Spinal cord (tissue), 10 donors: ENCODE measurements at places on chromosomes 6 and 20. TPM values are rescaled to one million over a fixed set of nuclear protein-coding genes. Genes with fewer than 3 reads are reported as not detected.

DNA sequence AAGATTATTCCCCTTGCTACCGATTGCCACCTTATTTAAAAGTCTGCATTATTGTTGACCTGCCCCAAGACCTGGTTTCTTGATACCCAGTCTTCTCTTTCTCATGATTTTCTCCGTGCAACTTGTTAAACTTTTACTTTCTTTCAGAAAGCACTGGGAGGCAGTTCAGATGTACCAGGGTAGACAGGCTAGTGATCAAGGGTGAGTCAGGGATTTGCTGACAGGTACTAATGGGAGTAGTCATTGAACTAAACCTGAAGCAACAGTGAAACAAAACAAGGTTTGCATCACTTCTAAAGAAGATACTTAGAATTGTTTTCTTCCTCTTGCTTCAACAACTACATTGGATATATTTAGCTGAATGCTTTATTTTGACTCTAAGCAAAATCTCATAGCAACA is 124.4 kb downstream of the KCNQ5 start:
- H3K27ac ChIP-seq = no peak overlapping the region
- H3K27me3 ChIP-seq = no peaks in the 10 kb centered on the region
- H3K4me1 ChIP-seq = no peaks in the 10 kb centered on the region

The SGK2 gene
- total RNA-seq = 6.4 TPM

DNA sequence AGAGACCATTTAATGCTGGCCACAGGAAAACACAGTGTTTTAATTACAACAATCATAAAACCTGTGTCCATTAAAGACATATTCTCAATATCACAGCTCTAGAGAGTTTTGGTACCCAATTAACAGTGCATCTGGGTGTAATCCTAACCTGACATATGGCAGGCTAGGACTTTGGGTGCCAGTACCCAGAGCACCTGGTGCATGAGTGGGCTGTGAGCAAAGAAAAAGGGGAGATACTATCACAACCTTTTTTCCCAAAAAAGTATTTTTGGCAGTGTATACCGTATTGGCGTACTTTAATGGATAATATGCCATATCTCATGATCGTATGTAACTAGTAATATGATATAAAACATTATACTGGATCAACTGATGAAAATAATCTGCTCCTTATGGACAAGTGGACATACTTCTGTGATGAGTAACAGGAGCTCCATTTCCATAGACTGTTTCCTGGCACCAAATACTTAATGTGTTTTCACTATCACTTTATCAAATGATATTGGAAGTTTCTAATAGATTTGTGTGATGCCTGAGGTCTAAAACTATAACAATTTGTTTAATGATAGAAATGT is 91.7 kb downstream of the COL19A1 start:
- no peaks in the 10 kb centered on the region for H3K27me3 ChIP-seq
- no peaks in the 10 kb centered on the region for H3K4me1 ChIP-seq
- H3K4me3 ChIP-seq = no peak overlapping the region

DNA sequence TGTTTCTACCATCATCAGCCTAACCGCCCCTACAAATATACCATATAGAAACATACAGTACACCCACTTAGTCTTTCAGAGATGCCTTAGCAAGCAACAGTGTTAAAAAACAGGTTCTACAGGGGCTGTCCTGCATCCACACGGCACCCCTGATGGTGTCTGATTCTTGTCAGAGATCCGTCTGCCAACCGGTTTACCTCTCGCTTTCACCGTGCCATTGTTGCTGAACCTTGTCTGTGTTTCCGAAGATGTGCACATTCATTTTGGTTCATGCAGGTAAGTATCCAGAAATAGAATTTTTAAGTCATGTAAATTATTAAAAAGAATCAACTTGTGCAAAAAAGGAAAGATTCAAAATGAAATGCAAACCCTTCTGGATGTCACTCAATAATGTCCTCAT is 52.9 kb downstream of the EPHA7 start:
- no peaks in the 10 kb centered on the region for H3K4me1 ChIP-seq
- no peak for DNase-seq
- H3K27me3 ChIP-seq = no peaks in the 10 kb centered on the region
- H3K4me3 ChIP-seq = no peak overlapping the region
- H3K36me3 ChIP-seq = no peaks in the 10 kb centered on the region
- H3K27ac ChIP-seq = no peak overlapping the region

The SLC22A2 gene
- 6.7 TPM for total RNA-seq

The KAT14 gene
- total RNA-seq = 20.5 TPM

The SNX9 gene
- 27.6 TPM for total RNA-seq

DNA sequence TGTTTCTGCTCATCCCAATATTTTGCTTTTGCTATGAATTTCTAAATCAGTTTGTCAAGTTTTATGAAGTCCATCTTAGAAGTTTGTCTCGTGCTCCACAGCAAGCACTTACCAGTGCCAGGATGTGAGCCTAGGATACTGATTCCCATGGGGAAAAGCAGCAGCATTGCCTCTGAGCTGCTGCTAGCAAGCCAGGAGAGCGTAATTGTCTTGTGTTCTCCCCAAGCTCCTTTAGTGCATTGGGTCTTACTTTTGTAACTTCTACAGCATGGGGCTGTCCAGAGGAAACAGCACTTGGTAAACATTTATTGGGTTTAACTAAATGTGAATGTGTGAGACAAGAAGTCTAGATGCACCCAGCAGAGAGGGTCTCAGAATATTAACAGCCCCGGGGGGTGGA is 76.1 kb downstream of the RNF182 start:
- H3K27ac ChIP-seq = no peak overlapping the region
- H3K4me1 ChIP-seq = peaks cover 3% of the 10 kb centered on the region
- no peak overlapping the region for H3K4me3 ChIP-seq
- H3K27me3 ChIP-seq = no peaks in the 10 kb centered on the region
- no peak for DNase-seq

The RPRD1B gene
- 29.5 TPM for total RNA-seq

DNA sequence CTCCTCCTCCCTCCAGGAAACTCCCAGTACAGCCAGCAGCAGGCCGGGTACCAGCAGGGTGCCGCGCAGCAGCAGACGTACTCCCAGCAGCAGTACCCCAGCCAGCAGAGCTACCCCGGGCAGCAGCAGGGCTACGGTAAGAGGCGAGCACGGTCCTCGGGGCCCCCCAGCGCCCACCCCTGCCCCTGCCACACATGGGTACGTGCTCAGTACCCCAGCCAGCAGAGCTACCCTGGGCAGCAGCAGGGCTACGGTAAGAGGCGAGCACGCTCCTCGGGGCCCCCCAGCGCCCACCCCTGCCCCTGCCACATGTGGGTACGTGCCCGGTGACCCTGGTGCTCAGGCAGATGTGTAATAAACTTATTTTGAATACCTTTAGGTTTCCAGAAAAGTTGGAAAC is 10.2 kb upstream of the MTG2 start:
- H3K4me3 ChIP-seq = no peak overlapping the region
- H3K36me3 ChIP-seq = peaks cover 93% of the 10 kb centered on the region

- H3K4me1 ChIP-seq = peaks cover 3% of the 10 kb centered on the region
- DNase-seq = no peak
- no peaks in the 10 kb centered on the region for H3K36me3 ChIP-seq
- no peaks in the 10 kb centered on the region for H3K27me3 ChIP-seq
- no peak overlapping the region for H3K4me3 ChIP-seq
These were observed 132.4 kb upstream of the SYNDIG1 start for GRCh38 chr20:24337069-24337468.

DNA sequence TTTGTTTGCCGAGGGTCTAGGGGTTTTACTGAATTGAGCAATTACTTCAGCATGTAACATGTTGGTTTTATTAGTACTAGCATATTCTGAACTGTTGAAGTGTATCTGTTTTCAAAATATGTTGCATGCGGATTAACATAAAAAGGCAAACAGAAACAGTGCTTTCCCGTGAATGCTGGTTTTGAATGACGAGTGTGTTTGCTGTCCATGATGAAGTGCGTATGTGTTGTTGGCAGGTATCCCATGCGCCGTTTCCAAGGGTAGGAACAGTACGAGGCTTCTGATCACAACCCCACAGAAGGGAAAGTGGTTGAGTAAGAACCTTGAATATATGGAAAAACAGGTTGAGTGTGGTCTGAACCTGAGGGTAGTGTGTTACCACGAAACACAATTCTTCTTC is 232.9 kb downstream of the SAMD5 start:
- H3K27ac ChIP-seq = no peak overlapping the region
- no peak overlapping the region for H3K4me3 ChIP-seq
- no peaks in the 10 kb centered on the region for H3K4me1 ChIP-seq

DNA sequence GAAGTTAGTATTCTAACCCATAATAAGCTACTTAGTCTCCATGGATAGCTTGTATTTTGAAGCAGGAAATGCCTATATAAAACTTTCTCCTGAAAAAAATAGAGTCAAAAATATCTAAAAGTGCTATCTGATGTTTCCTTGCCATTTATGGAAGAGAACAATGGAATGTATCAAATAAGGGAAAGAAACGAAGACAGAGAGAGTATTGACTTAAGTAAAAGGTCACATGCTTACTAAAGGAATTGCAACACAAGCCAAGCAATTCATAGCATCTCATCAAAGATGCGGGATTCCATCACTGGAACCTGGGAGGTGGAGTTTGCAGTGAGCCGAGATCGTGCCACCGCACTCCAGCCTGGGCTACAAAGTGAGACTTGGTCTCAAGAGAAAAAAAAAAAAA is 112.9 kb upstream of the DTNBP1 start:
- no peak overlapping the region for H3K27ac ChIP-seq
- no peak for DNase-seq
- H3K36me3 ChIP-seq = no peaks in the 10 kb centered on the region
- H3K4me1 ChIP-seq = no peaks in the 10 kb centered on the region
- H3K4me3 ChIP-seq = no peak overlapping the region

The IMPG1 gene
- 0.11 TPM for total RNA-seq

DNA sequence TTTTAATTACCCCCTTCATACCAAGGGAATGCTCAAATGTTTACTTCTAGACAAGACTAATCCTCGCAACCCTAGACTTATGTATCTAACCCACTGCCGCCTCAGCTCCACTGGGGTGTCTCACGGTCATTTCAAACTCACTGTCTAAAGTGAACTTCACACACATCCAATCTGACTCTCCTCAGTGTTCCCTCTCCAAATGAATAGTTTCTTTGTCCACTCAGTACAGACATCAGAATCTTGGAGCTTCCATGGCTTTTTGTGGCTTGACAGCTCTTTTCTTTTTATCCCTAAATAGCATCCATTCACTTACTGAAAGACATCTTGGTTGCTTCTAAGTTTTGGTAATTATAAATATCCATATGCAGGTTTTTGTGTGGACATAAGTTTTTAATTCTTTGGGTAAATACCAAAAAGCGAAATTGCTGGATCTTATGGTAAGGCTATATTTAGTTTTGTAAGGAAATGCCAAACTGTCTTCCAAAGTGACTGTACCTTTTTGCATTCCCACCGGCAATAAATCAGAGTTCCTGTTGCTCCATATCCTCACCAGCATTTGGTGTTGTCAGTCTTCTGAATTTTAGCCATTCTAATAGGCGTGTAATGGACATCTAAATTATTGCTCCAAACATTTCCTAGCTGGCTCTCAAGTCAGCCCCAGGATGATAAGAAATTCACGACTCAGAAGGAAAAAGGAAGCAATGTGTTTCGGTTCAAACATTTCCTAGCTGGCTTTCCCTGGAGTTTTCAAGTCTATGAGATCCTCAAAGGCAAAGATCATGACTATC is 73.1 kb downstream of the DNAAF9 start:
- H3K36me3 ChIP-seq = peaks cover 39% of the 10 kb centered on the region
- H3K4me3 ChIP-seq = no peak overlapping the region
- H3K4me1 ChIP-seq = no peaks in the 10 kb centered on the region
- no peak for DNase-seq
- no peaks in the 10 kb centered on the region for H3K27me3 ChIP-seq

The LTA gene
- not detected for total RNA-seq

The IL17A gene
- not detected for total RNA-seq
